Activated T-helper 1 cell treated with anti-CD3 and anti-CD28 coated beads, Interleukin-12 subunit alpha, Interleukin-12 subunit beta, Interleukin-2, Interleukin-4 antibody, amounts not matched to agents 30 ng/mL and 10 ng/mL and 1 ng/mL, durations not matched to agents 14 hours and 24 hours and 36 hours (primary cell): ENCODE measurements at places on chromosomes 4 and X.
A peak's percentile ranks its signal among the peaks of the same experiment; 100 is the strongest.

DNA sequence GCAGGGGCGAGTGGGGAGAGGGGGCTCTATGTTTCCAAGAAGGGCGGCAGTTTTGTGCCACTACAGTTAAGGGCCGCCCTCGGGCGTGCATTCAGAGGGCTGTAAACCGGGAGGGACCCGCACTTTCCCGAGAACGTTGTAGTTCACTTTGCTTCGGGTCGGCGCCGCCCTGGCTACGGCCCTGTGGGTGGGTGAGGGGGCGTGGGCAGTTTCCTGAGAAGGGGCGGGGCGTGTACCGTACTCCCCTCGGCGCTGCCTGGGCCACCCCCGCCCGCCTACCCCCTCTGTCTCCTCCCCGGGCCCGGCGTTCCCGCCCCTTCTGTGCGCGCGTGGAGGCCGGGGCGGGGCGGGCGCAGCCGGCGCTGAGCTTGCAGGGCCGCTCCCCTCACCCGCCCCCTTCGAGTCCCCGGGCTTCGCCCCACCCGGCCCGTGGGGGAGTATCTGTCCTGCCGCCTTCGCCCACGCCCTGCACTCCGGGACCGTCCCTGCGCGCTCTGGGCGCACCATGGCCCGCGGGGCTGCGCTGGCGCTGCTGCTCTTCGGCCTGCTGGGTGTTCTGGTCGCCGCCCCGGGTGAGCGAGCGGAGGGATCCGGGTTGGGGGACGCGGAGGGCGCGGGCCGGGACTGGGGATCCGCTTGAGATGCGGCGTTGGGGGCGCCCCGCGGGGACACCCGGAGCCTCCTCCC, at the start of gene CD99:
CD99 (plus strand) TSS at position 440 of the 687 bp plus-strand sequence; CDS start at position 506, 66 bp downstream.
- peak; percentile 90 for DNase-seq

DNA sequence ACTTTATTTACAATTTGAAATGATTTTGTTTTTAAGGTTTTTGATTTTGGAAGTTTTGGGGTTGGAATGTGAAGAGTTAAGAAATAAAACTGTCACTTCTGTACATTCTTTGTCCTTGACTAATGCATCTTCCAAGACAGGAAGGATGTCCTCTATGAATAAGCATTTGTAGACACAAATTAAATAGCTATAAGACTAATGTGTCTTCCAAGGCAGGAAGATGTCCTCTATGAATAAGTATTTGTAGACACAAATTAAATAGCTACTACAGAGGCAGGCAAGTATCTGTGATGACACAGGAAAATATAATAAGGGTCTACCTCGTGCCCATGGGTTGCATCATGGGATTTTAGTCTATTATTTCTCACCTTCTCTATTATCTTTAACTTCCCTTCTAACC, 14.5 kb downstream of the PRSS48 start:
- DNase-seq = no peak

GRCh38 chr4:181173046-181173445, 1070.2 kb upstream of the TENM3 start:
- DNase-seq = no peak

- DNase-seq = no peak
Measured at GRCh38 chrX:135345107-135345589, 35.9 kb downstream of the ETDC start.

DNA sequence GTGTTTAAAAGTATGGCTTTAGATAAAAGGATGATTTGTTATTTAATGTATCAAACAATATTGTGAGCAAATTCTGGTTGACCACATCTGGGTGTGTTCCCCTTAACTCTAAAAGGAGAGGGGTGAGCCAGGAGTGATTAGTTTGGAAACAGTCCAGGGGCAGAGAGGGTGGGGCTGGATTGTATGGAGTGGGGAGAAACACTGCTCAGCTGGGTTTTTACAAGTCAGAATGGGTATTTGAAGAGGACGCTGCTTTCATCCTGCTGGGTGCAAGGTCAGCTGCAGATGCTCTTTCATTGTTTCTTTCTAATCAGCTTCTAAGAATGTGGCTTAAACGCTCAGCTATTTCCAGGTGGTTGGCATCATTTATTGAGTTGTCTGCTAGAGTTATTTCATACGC, 82.8 kb upstream of the LIMCH1 start:
- no peak for DNase-seq

DNA sequence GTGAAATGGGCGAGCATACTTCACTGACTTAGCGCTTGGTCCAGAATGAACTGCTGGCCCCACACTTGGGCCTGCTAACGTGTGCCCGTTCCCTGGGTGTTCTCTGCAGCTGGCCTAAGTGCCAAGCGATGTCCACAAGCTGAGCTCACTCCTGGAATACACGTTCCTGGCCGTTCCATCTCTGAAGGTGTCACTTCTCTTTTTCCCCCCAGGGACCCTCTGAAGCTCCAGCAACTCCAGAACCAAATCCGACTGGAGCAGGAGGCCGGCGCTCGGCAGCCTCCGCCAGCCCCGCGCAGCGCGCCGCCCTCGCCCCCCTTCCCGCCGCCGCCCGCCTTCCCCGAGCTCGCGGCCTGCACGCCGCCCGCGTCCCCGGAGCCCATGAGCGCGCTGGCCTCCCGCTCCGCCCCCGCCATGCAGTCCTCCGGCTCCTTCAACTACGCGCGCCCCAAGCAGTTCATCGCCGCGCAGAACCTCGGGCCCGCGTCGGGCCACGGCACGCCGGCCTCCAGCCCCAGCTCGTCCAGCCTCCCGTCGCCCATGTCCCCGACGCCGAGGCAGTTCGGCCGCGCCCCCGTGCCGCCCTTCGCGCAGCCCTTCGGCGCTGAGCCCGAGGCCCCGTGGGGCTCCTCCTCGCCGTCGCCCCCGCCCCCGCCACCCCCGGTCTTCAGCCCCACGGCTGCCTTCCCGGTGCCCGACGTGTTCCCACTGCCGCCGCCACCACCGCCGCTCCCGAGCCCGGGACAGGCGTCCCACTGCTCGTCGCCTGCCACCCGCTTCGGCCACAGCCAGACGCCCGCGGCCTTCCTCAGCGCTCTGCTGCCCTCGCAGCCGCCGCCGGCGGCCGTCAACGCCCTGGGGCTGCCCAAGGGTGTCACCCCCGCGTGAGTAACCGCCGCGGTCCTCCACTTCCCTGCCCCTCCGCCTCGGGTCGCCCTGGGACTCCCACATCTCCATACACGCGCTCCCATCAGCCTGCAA, 132.3 kb downstream of the CBR4 start:
- DNase-seq = no peak

DNA sequence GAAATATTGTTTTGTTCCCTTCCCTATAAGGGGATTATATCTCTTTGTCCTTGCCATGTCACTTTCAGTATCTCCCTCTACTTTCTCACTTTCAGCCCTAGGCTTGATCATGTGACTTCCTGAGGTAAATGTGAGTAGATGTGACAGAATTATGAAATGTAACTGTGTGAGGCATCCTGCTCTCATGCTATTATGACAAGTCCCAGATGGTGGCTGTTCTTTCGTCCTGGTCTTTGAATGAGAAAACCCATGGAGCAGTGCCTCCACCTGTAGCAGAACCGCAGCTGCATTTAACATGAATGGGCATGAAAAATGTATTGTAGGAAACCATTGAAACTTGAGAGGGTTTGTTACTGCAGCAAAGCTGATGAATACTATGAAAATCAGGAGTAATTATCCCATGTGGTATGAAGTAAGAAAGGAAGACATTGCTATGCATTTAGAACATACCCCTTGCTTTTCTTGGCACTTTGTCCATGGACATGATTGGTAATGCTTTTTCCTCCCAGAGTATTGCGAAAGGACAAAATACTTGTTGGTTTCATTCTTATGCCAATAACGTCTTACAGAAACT, 202.2 kb upstream of the GPRIN3 start:
- DNase-seq = peak; percentile 11
